ENCODE measurements at places on chromosomes 12 and 14.

GRCh38 chr12:9615420-9616136, 7.9 kb upstream of the KLRB1 start:
- DNase-seq = no peak

GRCh38 chr12:122411537-122411936, 10.9 kb downstream of the CLIP1 start:
- no peak for DNase-seq

DNA sequence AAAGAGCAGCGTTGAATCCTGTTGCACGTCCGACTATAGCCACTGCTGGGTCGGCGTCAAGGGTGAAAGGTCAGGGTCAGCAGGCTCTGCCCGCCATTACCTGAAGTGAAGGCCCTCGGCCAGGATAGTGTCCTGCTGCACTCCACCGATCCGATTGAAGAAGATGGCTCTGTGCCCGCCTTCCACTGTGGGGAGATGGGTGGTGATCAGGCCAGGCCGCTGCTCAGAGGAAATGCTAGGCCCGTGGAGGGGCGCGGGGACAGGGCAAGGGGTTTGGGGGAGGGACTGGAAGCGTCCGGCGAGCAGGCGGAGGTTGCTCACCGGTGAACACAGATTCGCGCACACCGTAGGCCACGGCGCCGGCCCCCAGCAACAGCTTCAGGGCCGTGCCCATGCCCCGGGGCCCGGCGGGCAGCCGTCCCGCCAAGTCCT, 352 bp downstream of the PHB2 start:
- no peak for DNase-seq

- DNase-seq = no peak
Measured at GRCh38 chr14:32185097-32185496, 16.7 kb upstream of the RNU6-7 start.

- no peak for DNase-seq
Measured at GRCh38 chr12:41743835-41744234, 400.8 kb downstream of the GXYLT1 start.

Measured in D721Med (cell line).